ENCODE measurements at places on chromosomes 6 and 20.
A peak's percentile ranks its signal among the peaks of the same experiment; 100 is the strongest.

- peak; percentile 94 for DNase-seq
Measured at GRCh38 chr20:47274401-47275108, 81.9 kb downstream of the ZMYND8 start.

GRCh38 chr6:18478610-18479009 is 91.5 kb downstream of the RNF144B start:
- no peak for DNase-seq

GRCh38 chr6:14896475-14896874 is 349.4 kb upstream of the JARID2 start:
- no peak for DNase-seq

DNA sequence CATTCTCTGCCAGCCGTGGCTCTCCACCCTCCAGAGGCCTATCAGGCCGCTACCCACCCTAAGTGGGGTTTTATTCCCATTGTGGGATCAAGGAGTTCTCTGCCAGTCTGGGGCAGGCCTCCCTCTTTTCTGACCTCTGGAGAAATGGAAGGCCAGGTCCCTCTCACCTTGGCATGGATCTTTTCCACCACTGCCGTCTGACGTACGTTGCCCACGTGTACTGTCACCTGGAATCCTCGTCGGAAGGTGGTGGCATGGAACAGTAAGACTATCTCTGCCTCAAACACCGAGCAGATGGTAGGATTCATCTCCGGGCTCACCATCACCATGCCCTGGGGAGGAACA is 7.3 kb downstream of the GTPBP2 start:
- DNase-seq = no peak

DNA sequence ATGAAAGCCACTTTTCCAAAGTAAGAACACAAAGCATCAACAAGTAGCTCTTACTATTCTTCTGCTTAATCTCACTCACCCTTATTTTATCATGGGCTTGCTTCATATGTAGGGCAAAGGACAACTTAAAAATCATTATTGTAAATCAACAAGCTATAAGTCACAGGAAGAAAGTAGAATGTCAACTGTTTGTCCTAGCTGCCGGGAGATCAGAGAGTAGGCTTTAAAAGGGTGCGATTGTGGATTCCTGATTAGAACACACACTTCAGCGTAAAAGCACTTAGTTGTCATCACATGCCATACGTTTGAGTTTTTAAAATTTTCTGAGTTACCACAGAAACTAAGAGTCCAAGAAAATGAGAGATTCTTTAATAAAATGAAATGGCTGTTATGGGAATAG is 44.4 kb upstream of the NHSL1 start:
- DNase-seq = no peak

DNA sequence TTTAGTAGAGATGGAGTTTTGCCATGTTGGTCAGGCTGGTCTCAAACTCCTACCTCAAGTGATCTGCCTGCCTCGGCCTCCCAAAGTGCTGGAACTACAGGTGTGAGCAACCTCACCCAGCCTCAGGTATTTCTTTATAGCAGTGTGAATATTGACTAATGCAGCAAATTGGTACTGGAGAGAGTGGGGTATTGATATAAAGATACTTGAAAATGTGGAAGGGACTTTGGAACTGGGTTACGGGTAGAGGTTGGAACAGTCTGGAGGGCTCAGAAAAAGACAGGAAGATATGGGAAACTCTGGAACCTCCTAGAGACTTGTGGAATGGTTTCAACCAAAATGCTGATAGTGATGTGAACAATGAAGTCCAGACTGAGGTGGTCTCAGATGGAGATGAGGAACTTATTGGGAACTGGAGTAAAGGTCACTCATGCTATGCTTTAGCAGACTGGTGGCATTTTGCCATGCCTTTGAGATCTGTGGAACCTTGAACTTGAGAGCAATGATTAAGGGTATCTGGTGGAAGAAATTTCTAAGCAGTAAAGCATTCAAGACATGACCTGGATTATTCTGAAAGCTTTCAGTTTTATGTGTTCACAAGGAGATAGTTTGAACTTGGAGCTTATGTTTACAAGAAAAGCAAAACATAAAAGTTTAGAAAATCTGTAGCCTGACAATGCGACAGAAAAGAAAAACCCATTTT is 127.2 kb downstream of the DTNBP1 start:
- no peak for DNase-seq

DNA sequence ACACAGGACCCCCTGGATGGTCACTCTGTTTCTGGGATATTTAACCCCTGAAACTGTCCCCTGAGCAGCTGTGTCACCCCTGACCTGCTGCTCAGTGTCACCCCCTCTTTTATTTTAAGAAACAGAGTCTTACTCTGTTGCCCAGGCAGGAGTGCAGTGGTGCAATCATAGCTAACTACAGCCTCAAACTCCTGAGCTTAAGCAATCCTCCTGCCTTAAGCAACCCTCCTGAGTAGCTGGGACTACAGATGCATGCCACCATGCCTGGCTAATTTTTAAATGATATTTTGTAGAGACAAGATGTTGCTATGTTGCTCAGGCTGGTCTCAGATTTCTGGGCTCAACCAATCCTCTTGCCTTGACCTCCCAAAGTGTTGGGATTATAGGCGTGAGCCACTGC is 21.5 kb upstream of the GTSF1L start:
- no peak for DNase-seq

DNA sequence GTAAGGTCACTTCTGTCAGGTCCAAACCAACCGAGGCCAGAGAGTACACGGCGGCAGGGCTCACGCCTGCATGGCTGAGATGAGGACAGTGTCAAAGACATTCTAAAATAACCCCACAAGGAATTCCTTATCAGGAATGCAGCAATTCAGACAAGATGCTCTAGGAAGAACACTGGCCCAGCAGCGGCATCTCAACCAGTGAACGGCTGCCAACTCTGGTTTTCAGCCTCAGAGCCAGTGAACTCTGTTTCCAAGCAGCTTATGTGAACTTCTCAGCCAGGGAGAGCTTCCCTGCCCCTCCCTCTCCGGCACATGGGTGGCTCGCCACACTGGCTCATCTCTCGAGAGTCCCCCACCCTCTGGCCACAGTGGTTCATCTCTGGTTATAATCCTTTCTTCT is 36.9 kb downstream of the KCNQ2 start:
- no peak for DNase-seq

- DNase-seq = no peak
Measured at GRCh38 chr20:35942243-35942642, 12.1 kb downstream of the SCAND1 start.

GRCh38 chr6:146190581-146190980 is 161.7 kb downstream of the GRM1 start:
- DNase-seq = no peak

GRCh38 chr6:18115356-18115755 is 7.1 kb downstream of the NHLRC1 start:
- DNase-seq = no peak

DNA sequence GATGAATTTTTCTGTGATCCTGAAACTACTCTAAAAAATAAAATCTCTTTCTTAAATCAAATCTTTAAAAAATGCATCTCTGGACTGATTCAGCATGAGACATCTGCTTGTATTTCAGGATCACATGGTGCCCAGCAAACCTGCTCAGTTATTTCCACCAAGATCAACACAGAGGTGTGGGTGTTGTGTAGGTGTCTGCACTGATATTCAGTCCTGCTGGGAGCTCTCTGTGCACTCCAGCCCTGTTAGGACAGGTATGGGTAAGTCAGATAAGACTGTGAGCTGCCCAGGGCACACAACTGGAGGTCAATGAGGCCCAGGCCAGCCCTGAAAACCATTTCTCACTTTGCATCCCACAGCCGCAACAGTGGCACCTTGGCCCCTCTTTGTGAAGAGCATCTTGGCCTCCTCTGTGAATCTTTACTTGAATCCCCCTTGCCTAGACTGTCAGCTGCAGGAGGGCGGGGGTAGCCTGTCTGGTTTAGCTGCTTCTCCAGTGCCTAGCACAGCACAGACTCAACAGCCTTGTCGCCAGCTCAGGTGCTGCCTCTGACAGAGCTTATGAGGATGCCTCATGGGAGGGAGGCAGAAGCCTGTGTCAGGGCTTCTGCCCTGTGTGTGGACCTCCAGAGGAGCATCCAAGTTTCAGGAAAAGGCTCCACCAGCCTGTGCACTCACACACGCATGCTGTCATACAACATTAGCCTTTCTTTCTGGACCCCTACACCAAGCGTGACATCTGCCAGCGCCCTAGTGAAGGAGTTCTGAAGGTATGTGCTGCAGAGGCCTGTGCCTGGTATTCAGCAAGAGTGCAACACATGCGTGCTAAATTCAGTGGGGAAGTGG is 187.6 kb upstream of the CST7 start:
- DNase-seq = no peak

DNA sequence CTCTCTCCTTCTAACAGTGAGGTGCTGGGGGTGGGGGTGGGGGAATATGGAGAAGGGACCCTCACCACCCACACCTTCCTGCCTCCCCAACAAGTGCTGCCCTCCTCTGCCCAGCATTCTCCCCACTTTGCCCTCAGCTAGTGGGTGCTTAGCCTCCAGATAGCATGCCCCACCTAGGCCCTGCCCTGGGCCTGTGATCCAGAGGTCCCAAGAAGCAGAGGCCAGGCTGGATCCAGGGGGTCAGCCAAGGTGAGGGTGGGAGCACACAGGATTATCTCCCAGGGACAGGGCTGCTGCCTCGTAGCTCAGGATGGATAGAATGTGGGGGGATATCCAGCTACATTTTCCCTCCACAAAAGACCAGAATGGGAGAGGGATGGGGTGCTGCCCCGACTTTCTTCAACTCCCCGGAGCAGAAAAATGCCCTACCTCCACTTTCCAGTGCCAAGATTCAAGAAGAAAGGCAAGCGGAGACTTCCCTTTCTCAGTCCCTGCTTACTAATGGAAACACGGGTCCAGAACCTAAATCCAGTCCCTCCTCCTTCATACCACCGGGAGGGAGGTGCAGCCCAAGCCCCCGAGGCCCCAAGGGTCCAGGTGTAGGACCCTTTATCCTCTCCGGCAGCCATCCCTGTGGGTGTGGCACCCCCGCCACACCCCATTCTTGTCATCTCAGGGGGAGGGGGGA is 987 bp downstream of the ADISSP start:
- no peak for DNase-seq

- DNase-seq = no peak
Measured at GRCh38 chr6:28727559-28728211, 196.1 kb downstream of the TRIM27 start.

DNA sequence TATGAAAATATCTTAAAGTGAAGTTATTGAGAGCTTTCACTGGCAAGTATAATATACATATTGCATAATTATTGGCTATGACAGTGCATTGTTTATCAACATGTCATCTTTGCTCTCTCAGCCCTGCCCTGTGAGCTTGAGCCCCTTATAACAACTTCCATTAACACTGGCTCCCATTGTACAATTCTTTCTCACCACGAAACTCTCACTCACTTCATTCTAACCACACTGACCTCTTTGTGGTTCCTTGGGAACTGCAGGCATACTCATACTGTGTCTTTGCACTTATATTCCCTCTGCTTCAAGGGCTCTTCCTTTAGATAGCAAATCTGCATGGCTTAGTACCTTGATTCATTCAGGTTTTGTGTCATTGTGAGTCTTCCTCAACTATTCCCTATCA is 411.8 kb downstream of the CDKAL1 start:
- DNase-seq = peak; percentile 90

- peak; percentile 97 for DNase-seq
Measured at GRCh38 chr20:2946988-2947961, 74.0 kb downstream of the PTPRA start.

DNA sequence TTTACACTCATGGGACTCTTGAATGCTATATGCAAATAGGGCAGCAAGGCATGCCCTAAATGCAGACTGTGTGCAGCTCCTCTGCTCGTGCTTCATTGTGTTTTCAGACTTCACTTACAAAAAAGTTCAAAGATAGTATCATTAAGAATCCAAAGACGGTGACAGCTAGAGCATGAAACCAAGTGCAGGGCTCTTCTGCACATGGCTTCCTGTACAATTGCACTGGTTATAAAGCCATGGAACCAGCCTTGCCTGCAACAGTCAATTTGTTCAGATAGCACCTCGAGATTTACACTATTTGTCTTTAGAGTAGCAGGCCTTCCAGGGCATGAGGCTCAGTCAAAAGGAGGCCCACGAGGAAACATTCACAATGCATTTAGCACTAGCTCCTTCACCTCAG is 35.6 kb downstream of the RFPL4B start:
- no peak for DNase-seq

DNA sequence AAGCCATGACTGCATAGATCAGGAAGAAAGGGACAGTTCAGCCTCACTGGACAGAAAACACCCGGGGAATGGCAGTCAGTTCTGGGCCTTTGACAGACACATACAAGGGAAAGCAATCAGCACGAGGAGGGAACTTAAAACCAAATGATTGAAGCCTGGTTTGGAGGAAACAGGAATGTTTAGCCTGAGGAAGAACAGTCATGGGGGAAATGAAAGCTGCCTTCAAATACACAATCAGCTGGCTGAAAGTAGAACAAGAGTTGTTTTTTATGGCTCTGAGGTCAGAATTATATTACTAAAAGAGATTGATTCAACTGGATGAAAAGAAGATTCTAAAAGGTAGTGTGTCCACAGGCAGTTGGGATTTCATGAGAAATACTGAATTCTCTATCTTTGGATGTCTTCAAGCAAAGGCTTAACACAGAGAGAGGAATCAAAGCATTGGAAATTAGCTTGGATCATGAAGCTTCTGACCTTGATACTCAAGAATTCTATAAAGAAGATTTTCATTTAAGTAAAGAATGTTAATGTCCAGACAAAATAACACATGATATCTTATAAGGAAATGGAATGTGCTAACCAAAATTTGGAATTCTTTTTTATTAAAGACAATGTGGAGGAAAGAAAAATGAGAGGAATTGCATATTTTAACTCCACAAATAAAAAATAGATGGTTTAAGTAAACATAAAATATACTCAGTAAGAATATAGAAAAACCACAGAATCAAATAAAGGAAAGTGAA is 216.6 kb downstream of the IBTK start:
- DNase-seq = peak; percentile 96

GRCh38 chr6:157585274-157586087 is 204.5 kb downstream of the ZDHHC14 start:
- DNase-seq = no peak

- DNase-seq = no peak
Measured at GRCh38 chr6:25494469-25494868, 157.5 kb upstream of the SCGN start.

All from foreskin melanocyte (primary cell).